ENCODE measurements at places on chromosomes 13 and 19. TPM values are rescaled to one million over a fixed set of nuclear protein-coding genes. Genes with fewer than 3 reads are reported as not detected.

ZNF540 gene
- 0.75 TPM for total RNA-seq

HCN2 gene
- 0.37 TPM for total RNA-seq

BCL2L12 gene
- total RNA-seq, result 58.5 TPM

NRTN gene
- 0.30 TPM for total RNA-seq
